Ureter (tissue), 1 donor: ENCODE measurements at places on chromosomes 1 and 21. TPM values are rescaled to one million over a fixed set of nuclear protein-coding genes. Genes with fewer than 3 reads are reported as not detected.

DNA sequence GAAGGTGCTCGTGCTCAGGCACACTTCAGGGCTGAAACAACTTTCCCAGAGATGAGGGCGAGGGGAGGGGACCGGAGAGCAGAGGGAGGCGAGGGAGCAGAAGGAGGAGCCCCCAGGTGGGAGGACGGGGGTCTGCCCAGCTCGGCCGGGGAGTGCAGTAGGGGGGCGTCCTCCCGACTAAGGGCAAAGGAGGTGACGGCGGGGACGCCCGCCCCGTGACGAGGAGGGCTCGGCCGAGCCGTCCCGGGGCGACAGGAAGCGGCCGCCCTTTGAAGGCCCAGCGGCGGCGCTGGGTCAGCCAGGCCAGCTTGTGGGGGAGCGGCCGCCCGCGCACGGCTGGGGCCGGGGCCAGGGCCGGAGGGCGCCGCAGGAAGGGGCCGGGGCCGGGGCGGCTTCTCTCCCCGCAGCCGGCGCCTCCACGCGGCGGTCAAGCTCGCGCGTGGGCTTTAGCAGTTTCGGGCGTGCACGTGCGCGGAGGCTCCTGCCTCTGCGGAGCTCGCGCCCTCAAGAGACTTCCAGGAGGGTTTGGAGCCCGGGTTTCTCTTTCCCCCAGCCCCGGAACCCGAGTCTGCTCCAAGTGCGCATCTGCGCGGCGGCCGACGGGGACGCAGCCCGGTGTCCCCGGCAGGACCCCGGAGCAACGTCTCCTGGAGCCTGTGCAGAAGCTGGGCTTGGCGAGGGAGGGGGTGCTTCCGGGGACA is 100.8 kb upstream of the SLC45A1 start:
- DNase-seq: no peak

- no peak for DNase-seq
Observed at GRCh38 chr1:62493656-62494055, 56.8 kb downstream of the USP1 start.

Gene LHX8
- total RNA-seq: 0.21 TPM

Gene KRTAP13-1
- not detected for total RNA-seq
